ENCODE measurements at places on chromosomes 6 and 20.

- DNase-seq, result no peak
Observed at GRCh38 chr6:84779380-84779779, 15.0 kb upstream of the TBX18 start.

GRCh38 chr6:33670971-33671743 is 40.3 kb downstream of the UQCC2 start:
- DNase-seq, result no peak

- no peak for DNase-seq
Observed at GRCh38 chr6:75147512-75147911, 58.3 kb downstream of the COL12A1 start.

- peak; percentile 66 for DNase-seq
Observed at GRCh38 chr20:45911486-45912343, at the start of gene PLTP. Gene PLTP (minus strand): TSS chr20:45912155. CDS start chr20:45911452, 703 bp downstream.

DNA sequence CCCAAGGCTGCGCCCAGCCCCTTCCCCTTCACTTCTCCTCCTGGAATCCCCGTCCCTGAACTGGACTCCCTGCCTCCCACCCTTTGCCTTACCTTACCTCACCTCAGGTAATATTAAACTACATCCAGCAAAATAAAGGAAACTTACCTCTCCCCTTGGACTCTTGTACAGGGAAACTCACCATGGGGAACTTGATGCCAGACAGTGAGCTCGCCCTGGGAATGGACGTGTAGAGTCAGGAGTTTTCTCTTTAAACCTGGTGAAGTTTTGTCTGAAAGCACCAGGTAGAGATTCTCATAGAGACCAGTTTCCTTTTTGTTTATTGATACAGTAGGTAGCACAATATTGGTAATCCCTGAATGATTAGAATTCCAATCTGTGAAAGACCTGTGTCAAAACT is 544 bp upstream of the HLA-C start:
- DNase-seq, result no peak

DNA sequence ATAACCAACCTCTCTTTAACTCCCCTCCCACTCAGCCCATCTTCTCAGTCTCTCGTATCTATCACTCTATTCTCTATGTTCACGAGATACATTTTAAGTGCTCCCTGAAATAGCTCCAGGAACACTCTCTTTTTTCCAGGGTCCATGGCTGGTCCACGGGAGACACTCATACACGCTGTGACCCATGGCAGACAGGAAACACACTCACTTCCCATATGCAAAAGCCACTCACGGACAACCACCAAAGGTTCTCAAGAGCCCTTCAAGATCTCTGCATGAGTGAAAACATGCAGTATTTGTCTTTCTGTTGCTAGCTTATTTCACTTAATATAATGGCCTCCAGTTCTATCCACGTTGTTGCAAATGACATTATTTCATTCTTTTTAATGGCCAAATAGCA is 71.4 kb upstream of the PCSK2 start:
- no peak for DNase-seq

GRCh38 chr6:150599199-150600009 is at the start of gene PLEKHG1:
Gene PLEKHG1 (plus strand): TSS chr6:150599885. CDS start chr6:150733682, 133,797 bp downstream.
- peak; percentile 85 for DNase-seq

GRCh38 chr20:41453010-41453950 is 86.7 kb upstream of the EMILIN3 start:
- no peak for DNase-seq

GRCh38 chr20:22652681-22653588 is 68.6 kb upstream of the FOXA2 start:
- DNase-seq, result no peak
